Hypothalamus (tissue), 51 donors: ENCODE measurements at places on chromosomes 3 and 15.
A peak's percentile ranks its signal among the peaks of the same experiment; 100 is the strongest.

- DNase-seq = no peak
These were observed 294.8 kb downstream of the MCTP2 start for GRCh38 chr15:94526071-94526689.

- DNase-seq = no peak
These were observed 82.7 kb upstream of the SLC6A6 start for GRCh38 chr3:14319654-14320182.

- no peak for DNase-seq
These were observed 31.5 kb upstream of the FAM107A start for GRCh38 chr3:58608648-58609047.

DNA sequence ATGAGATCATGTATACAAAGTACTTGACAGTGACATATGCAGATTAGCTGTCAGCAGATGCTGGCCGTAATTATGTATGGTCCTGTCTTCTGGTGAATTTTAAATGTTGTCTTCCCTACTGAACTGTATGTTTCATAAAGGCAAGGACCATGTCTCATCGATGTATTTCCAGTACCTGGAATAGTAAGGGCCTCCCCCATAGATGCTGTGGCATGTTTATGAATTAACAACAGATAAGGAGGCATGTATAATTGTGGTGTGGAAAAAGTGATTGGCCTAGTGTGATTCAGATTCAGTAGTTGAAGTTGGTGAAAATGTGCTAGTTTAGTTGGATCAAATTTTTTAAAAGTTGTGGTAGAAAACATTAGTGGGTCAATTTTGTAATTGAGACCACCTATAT is 202.7 kb upstream of the SLC2A2 start:
- DNase-seq = no peak

- no peak for DNase-seq
These were observed 13.7 kb upstream of the BLM start for GRCh38 chr15:90703455-90703854.

- peak; percentile 75 for DNase-seq
These were observed 582 bp upstream of the SLCO3A1 start for GRCh38 chr15:91852741-91853510.

GRCh38 chr15:55683376-55683775 is 59.6 kb downstream of the PRTG start:
- no peak for DNase-seq

DNA sequence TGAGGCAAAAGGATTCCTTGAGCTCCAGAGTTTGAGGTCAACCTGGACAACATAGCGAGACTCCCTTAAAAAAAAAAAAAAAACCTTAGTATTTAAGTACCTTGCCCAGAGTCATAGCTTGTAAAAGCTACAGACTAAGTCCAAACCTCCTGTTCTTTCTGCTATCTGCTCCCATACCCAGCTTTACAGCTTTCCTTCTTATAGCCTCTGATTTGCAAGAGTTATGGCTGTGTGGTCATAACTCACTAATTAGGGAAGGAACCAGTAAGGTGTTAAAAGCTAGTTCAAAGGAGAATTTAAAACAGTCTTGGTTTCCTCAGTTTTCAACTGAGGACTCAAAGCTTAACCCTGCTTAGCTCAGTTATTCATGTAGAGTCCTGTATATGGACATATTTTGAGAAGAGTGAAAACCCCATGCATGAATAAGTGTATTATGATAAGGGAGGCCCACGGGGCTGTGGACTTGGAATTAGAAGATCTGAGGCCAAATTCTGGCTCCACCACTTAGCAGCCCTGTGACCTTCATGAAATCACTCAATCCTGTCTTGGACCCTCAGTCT is 135.5 kb upstream of the SMAD3 start:
- no peak for DNase-seq

DNA sequence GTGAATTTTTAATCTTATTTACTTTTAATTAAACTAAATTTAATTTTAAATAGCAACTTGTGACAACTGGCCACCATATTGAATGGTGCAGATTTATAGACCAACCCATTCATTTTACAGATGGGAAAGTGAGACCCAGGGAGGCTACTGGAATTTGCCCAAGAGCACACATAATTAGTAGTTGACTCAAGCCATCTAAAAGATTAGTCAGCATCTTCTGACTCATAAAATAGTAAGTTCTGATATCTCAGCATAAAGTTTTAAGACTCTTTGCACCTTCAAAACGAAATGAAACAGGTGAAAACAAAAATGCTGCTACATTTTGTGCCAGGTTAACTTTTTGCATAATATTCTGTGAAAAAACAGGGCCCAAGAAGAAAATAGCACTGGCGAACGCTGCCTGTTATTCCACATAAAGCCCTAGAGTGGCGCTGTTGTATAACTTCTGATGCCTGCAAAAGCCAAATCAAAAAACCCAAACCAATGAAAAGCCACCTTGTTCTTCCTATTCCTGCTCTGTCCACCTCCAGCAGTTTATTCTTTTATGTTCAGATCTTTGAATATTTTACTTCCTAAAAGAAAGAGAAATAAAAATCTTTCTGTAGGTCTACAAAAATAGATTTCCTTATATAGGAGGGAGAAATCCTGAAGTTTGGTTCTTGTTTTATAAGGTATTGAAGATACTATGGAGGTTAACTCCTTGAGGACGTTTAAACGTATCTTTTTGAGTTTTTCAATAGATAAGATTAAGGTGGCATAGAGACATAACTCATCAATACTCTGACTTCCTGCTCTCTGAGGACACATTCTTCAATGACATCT is 62.8 kb downstream of the OTOL1 start:
- DNase-seq = no peak

DNA sequence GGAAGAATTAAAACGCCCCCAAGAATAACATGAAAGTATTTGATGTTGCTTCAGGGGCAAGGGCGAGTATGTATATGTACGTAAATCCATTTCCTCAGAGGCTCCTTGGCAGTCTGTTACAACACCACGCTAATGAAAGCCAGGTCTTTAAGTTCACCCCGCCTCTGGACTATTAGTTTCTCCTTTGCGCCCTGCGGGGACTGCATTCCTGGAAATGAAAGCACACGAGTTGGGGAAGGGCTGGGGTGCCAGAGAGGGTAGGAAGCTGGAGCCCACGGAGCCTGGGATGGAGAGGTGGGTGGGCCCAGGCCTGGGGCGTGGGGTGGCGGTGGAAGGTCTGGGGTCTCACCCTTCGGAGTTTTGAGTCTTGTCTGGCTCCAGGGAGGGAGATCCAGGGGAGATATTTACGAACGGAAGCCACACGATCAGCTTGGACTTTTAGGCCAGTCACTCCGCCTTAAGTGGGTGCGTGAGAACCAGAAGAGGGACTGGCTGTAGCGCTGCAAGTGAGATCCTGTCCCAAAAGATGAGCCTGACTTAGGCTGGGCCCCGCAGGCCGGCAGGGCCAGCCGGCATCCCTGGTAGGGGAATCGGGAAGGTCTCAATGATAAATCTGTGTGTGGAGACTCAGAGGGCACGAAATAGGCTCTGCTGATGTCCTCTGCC is 1.6 kb upstream of the PLCL2 start:
- DNase-seq = no peak

- DNase-seq = no peak
These were observed 378.7 kb upstream of the TGFBR2 start for GRCh38 chr3:30227571-30228301.

DNA sequence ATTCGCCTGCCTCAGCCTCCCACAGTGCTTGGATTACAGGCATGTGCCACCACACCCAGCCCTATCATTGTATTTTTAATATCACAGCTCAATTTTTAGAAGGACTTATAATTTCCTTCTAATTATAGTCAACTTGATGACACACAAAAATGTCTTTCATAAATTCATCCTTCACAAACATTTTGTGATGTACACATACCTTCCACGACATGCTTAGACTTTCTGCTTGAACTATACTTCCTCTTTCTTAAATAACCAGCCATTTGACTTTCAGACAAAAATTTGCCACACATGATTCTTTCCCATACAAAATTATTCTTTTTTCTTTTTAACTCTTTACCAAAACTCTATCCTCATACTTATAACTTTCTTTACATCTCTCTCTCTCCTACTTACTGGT is 48.4 kb upstream of the CCK start:
- DNase-seq = no peak

- DNase-seq = peak; percentile 39
These were observed 110.0 kb downstream of the AQP9 start for GRCh38 chr15:58247855-58248842.

GRCh38 chr15:64695561-64695992 is 79.8 kb downstream of the RBPMS2 start:
- DNase-seq = no peak

GRCh38 chr3:18919158-18919557 is 229.2 kb upstream of the KCNH8 start:
- no peak for DNase-seq

GRCh38 chr3:10999221-11000107 is 6.9 kb downstream of the SLC6A1 start:
- DNase-seq = no peak

DNA sequence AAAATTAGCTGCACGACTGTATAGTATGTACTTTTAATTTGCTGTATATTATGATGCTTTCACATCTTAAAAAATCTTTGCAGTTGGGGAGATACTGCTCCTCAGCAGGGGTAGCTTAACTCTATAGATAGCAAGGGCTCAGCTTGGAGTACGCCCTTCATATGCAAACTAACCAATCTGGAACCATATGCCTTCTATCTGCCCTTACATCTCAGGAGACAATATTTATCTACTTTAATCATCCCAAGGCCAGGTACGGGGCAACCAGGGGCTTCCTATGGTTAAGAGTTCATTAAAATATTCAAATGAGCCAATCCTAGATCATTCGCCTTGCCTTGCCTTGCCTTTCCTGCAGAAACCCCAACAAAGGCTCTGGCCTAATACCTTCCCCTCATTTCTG is 204.1 kb upstream of the ZBTB20 start:
- DNase-seq = no peak

- no peak for DNase-seq
These were observed 111.7 kb downstream of the ADCY5 start for GRCh38 chr3:123337226-123337625.

GRCh38 chr15:75532413-75533250 is 46.5 kb downstream of the PTPN9 start:
- no peak for DNase-seq

DNA sequence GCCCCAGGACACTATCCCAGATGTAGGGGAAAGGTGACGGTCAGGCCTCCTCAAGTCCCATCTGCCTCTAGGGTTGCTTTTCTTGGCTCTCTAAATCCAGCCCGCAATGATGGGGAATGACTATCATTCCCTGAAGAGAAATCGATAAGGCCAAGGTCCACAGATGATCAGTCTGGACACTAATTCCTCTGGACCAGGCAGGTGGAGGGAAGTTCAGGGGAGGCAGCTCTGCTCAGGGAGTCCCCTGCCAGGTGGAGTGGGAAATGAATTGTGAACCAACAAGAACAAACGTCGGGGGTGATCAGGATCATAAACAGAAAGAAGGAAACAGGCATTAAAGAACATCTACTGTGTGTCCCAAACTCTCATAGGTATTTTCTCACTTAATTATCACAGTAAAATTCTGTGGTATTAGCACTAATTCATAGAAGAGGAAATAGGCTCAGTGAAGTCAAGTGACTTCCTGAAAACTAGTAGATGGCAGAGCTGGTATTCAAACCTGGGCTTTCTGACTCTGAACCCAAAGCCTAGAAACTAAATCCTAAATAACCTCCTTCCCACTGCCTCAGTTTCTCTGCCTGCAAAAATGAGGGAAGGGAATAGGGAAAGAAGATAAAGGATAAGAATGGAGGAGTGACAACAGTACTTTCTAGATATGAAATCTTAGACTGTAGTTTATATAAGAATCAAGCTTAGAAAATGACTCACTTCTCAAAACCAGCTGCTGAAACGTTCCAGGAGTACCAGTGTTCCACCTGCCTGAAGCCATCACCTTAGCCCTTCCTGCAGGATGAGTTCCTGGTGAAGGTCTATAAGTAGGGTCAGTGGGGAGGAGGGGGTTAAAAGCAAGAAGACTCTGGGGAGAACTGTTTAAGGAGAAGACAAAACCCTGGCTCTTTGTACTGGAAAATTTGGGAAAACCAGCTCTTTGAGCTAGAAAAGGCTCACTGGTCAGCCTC is 7.5 kb downstream of the BMF start:
- DNase-seq = no peak

GRCh38 chr15:91710080-91710698 is 143.3 kb upstream of the SLCO3A1 start:
- DNase-seq = no peak

DNA sequence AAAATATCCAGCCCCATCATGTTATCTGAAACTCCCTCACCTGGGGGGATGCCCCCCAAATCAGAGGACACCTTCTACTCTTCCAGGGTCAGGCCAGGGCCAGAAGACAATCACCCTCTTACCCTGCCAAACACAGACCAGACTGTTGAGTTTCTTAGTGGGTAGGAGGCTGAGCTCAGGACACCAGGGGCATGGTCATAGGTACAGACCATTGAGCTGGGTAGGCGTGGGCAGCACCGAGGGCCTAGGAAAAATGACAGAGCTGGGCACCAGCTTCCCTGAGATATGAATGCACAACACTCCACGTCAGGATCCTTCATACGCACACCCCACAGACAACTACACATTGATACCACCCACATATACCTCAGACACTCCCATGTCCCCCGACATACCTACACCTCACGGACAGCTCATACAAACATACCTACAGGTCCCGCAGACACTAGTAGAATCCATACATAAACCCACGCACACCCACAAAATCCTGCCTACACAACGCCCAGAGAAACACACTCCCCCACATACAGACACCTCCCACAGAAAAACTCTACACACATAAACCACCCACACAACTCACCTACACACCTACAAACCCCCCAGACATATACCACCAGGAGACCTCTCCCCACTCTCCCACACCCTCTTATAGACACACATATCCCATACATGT is 11.8 kb downstream of the AP3B2 start:
- DNase-seq = no peak
